ENCODE measurements at places on chromosomes 5 and 9.

GRCh38 chr5:172003746-172004145 is 2.7 kb downstream of the FBXW11 start:
- DNase-seq = peak; percentile 26

GRCh38 chr5:72066705-72067107 is 40.6 kb upstream of the MAP1B start:
- DNase-seq = peak; percentile 78

DNA sequence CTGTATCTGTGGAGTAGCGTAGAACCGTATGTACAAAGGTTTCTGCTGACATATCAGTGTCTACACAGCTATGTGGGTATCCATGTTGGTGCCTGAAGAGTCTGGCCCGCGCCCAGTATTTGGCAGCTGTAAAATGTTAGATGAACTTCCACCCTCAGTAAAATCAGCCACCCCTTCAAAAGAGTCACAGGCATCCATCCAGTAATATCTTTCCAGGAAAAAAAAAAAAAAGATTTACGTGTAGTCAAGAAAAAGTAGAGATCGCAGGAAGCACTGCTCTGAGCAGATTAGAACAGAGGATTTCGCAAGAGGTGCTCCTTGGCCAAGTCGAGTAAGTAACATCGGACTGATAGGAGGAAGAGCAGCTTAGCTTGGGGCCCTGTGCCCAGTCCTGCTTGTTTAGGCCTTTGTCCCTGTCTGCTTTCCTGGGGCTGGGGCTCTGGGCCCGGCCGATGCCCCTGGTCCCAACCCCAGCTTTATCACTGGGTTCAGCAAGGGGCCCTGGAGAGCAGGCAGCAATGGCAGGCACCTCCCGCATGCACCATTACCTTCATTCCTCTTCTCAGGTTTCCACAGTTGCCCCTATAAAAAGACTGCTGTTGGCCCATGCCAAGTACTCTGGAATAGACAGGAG is 21.2 kb downstream of the DAPK1 start:
- no peak for DNase-seq

DNA sequence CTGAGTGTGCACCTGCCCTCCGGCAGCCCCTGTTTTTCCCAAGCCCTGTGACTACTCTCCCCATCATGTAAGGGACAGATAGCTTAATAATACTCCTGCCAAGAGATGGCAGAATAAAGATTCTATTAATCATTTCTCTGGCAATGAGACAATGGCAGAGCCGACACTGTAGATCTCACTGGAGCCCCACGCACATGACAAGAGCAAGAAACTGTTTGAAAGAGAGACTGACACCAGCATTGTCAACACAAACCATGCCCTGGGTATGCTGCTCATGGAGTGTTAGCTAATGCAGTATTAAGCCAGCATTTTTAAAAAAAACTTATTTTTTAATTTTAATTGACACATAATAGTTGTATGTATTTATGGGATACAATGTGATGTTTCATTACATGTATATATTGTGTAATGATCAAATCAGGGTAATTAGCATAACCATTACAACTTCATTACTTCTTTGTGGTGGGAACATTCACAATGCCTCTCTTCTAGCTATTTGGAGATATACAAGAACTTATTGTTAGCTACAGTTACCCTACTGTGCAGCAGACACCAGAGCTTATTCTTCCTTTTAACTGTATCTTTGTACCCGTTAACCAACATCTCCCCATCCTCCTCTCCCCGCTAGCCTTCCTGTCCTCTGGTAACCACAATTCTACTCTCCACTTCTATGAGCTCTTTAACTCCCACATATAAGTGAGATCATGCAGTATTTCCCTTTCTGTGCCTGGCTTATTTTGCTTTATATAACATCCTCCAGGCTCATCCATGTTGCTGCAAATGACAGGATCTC is 31.5 kb upstream of the SEMA4D start:
- DNase-seq = no peak

DNA sequence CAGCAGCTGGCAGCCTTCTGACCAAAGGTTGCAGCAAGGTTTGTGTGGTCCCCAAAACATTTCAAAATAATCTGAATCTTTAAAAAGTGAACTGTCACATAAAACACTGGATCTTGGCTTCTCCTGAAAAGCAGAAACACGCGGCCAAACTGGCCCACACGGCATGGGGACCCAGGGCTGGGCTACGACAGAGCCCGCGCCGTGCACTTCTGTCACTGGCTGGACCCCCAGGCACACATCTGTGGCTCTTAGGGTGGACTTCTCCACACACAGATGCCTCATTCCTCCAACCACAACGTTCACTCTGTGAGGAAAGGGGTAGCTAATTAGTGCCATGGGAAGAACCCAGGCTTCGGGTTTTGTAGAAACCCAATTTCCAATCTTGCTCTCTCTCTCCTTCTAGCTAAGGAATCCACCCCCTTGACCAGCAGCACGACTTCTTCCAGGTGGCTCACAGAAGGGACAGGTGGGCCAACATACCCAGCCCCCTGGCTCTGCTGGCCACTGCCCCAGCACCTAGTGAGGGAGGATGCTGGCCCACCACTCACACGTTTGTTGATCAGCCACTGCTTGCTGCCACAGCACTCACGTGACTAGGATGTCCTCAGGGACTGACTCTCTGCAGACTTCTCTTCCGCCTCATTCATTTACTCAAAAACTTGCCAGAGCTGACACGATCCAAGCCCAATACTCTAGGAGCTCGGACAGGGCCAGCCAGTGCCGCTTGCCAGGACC is 17.9 kb downstream of the LMAN2 start:
- DNase-seq = no peak

- DNase-seq = no peak
Measured at GRCh38 chr9:9620736-9621135, 992.1 kb downstream of the PTPRD start.
